ENCODE measurements at places on chromosomes 12 and 14.

DNA sequence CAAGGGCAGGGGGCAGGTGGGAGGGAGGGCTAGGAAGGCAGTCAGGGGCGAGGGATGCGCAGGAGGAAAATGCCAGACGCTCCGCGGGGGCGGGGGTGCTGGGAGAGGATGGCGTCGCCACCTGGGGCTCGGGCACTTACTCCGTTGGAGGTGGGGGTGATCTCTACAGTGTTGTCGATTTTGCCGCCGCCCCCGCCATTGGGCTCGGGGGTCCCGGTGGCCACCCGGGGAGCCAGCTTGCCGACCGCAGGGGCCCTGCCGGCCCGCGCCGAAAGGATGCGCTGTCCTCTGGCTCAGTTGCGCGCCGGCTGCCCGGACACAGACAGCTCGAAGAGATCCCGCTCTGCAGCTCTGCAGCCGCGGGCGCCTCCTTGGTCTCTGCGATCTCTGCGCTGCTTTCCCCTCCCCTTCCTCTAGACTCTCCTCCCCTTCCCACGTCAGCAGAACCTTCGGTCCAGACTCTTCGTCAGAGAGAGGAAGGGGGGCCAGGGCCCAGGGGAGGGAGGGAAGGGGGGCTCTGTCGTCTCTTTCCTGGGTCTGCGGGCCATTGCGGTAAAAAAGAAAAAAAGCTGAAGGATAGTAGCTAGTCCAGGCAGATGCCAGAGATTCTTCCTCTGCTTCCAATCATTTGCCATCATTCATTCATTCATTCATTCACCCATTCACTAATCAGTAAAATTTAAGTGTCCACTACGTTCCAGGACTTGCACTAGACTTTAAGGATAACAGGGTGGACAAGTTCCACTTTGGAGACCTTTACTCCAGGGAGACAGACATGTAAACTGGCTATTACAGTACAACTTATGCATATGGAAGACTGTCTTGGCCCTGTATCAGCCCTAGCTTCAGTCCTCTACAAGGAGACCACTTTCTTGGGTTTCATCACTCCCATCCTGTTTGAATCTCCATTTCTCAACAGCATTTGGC lies at the start of gene SLC22A17:
Gene SLC22A17 (minus strand): TSS at position 382 of the 927 bp plus-strand sequence.
- DNase-seq = peak; percentile 13

DNA sequence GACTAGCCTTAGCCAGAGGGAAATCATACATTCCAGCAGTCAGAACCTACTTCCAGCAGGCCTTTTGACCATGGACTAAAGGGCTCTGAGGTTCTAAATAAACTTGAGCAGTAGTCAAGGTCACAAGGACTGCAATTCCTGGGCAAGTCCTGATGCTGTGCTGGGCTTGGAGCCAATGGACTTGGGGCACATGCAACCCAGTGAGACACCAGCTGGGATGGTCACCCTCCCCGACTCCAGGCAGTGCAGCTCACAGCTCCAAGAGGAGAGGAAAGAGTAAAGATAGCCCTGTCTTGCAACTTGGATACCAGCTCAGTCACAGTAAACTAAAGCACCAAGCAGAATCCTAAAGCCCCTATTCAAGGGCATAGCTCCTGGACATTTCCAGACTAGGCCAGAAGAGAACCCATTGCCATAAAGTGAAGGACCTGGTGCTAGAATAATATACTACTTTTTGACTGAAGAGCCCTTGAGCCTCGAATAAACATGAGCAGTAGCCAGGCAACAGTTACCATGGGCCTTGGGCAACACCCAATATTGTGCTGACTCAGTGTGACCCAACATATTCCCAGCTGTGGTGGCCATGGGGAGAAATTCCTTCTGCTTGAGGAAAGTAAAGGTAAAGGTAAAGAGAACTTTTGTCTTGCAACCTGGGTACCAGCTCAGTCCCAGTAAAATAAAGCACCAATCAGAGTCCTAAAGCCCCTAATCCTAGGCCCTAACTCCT lies 226.2 kb upstream of the CLEC14A start:
- no peak for DNase-seq

DNA sequence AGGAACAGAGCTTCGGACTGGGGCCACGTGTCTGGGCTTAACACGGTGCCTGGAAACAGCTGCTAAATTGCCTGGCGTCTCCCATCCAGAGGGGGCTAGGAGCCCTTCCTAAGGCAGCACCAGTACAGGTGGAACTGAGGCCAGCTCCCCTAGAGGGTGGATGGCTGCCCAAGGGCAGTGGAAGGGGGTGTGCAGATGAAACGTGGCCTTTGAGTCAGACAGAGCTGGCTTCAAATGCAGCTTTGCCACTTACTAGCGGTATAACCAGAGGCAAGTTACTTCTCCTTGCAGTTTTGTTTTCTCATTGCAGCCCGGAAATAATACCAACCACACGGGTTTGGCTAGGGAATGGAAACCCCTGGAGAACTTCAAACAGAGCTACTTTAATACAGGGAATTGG lies 59.3 kb upstream of the SLC24A4 start:
- no peak for DNase-seq

GRCh38 chr14:59123531-59123930 lies 64.9 kb upstream of the DAAM1 start:
- no peak for DNase-seq

GRCh38 chr12:104686196-104686595 lies 229.4 kb downstream of the CHST11 start:
- no peak for DNase-seq

DNA sequence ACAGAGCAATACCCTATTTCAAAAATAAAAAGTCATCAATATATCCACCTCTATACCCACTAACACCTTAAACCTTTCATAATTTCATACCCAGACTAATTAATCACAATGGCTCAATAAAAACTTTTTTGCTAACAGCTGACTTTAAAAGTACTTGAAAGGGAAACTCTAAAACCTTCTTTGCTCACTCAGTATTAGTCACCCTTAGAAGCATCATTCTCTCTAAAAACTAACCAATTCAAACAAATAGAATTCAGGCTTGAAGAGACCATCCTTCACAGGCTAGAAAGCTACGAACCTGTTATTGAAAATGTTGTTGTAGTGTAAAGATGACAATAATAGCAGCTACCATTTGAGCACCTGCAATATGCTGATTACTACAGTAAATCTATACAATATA lies 37.2 kb downstream of the HECTD1 start:
- no peak for DNase-seq

DNA sequence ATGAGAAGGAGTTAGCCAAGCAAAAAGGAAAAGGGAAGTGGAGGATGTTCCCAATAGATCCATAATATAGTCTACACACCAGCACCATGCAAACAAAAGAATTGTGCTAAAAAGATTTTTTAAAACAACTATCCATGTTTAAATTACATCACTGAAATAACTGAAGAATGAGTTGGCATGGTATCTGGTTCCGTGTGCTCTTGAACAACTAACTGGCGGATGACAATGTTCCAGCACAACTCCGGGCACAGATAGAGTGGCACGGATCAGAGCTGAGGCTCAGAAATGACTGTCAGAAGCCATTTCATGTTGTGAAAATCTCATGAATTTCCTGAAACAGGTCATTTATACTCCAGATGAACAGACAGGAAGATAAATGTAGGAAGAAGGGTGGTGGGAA lies 153.1 kb downstream of the HMGA2 start:
- no peak for DNase-seq

DNA sequence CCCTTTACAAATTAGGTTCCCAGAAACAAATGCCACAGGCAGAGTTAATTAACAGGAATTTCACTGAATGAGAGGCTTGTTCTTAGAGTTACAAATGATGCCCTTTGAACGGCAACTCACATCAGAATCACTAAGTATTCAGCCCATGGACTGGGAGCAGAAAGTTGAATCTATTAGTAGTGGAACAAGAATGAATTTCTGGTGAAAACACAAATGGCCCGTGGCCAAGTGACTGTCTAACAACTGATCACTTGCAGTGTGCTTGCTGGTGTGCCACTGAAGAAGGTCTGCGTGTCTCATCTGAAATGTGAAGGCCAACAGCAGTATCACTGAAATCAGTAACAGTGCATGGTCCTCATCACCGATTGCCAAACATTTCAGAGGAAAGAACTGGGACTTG lies 893.4 kb upstream of the TMEM132C start:
- no peak for DNase-seq

DNA sequence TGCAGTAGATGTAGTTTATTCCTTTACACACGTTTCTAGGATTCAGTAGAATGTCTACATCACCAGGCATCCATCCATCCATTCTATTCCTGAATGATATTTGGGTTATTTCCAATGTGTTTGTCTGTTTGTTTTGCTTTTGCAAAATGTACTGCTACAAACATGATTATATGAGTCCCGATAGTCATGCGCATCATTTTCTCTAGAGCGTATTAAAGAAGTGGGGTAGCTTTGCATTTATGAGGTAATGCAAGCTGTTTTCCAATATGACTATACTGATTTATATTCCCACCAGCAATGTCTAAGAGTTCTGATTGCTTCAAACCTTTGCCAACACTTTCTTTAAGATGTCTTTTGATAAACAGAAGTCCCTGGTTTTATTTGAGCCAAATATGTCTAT lies 253.2 kb downstream of the NOVA1 start:
- no peak for DNase-seq

DNA sequence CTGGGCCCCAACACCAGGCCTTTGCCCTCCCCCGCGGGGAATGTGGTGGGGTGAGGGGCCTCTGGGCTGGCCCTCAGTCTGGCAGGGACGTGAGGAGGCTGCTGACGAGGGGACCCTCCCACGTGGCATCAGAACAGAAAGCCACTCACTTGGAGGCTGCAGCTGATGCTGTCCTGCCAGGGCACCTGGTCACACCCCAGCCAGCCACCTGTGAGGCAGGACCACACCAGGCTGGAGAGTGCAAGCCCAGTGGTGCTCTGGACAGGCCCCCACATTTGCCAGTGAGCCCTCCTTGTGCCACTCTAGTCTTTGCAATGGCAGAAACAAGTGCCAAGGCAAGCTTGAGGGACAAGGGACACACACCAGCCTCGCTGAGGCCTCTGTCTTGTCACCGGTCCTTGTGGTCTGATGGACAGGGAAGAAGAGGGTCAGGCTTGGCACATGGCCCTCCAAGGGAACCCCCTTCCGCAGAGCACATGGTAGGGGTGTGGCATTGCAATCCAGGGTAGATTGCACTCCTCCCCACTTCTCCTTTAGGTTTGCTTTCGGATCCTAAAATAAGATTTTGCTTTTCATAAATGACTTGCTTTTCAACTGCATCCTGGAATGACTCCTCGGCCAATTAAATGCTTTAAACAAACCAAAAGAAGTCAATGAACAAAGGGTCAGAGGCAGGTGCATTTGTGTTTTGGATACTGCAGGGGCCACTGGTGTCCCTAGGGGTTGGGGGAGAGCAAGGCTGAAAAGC lies 53.7 kb downstream of the CCDC88C start:
- DNase-seq = no peak

DNA sequence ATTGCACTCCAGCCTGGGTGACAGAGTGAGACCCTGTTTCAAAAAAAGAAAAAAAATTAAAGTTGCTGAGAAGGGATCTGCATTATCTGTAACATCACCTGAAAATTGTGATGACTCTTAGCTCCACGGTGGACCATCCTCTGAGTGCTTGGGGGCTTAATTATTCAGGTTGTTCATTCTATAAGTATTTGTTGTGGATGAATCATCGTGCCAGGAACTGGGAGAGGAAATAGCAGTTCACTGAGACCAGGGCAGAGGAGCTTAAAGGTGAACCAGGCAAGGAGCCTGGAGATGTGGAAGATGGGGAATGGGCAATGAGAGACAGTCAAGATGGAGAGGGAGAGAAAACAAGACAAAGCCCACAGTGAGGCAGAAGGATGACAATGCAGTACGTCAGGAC lies 25.5 kb upstream of the GSC start:
- DNase-seq = no peak

DNA sequence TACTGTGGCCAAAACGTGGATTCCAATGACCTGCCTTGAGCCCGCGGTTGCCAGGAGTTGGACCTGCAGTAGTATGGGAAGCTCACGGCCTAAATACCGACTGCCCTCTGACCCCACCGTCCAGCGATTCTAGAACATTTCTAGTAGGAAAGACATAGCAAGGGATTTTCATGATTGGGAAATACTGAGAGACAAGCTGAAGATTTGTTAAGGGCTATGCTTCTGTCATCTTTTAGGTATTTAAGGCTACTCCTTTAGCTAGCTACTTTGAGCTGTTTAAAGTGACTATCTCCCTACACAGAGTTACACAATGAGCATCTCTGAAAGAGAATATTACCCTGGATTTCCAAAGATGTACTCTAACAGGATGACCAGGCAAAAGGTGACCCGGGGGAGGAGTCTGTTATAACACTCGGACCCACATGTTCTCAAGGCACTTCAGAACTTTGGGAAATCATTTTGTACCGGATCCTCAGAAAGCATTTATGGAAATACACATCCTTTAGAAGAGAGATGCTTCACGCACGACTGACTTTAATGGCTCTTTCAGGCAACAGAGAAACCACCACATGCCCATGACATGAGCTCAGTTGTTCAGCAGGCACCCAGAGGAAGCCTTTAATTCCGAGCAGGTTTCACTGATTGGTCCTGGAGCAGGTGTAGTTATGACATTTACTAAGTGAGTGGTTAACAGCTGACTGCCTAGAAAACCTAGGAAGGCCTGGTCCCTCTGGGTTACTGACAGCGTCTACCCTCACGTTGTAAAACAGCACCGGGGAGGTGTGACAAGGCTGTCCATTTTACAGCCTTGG lies 4.2 kb downstream of the BAG5 start:
- no peak for DNase-seq

DNA sequence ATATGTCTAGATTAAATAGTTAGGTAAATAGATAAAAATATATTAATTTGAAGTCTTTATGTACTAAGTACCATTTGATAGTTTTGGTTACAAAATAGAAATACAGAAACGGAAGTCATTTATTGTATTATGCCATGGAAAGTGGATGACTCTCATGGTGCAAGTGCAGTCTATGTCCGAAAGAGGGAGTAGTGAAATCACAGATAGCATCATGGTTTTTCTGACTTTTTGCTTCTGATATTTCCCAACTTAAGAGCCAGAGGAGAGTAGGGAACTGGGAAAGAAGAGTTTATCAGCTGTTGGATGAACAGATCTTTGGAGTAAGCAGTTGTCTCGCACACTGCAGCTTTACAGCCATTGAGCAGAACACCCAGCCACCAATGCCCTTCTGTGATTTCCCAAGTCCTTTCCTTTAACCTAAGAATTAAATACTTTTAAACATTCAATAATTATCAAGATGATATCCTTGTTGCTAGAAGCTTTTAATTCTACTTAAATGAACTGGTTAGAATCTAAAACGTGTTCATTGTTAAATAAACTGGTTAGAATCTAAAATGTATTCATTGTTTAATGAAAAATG lies 18.4 kb upstream of the SRGAP1 start:
- DNase-seq = peak; percentile 66

GRCh38 chr14:55139696-55140509 lies 10.9 kb downstream of the LGALS3 start:
- DNase-seq = no peak

DNA sequence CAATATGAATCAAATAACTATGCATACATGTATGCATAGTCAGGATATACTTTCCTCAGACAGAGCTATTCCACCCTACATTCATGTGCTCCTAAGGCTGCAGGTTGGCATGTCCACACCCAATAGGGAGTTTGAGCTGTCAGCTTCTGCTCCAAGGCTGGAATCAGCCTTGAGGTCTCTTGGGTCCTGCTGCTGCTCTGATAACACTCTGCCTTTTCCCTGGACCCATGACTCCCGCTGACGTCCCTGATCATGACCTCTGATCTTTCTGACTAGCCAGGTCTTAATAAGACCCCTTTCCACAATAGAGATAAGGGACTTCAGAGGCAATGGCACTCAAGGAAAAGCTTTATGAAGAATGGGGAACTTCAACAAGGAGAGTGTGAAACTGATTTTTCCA lies 5.7 kb downstream of the PITPNM2 start:
- no peak for DNase-seq

- DNase-seq = peak; percentile 84
Measured at GRCh38 chr12:15757553-15758255, 31.5 kb downstream of the EPS8 start.
